HT1080 (cell line): ENCODE measurements at places on chromosomes 13 and 19. TPM values are rescaled to one million over a fixed set of nuclear protein-coding genes. Genes with fewer than 3 reads are reported as not detected.
A peak's percentile ranks its signal among the peaks of the same experiment; 100 is the strongest.

- DNase-seq: no peak
Observed at GRCh38 chr19:7482584-7483439, 6.0 kb downstream of the PEX11G start.

The SLC7A10 gene
- not detected in 2 replicates for total RNA-seq

The SBK2 gene
- not detected in 2 replicates for total RNA-seq

The OR10H1 gene
- not detected in 2 replicates for total RNA-seq

- peak; percentile 74 for DNase-seq
Observed at GRCh38 chr19:6639439-6639838, 30.5 kb downstream of the TNFSF14 start.

- no peak for DNase-seq
Observed at GRCh38 chr19:8001651-8001994, 3.8 kb downstream of the ELAVL1 start.

DNA sequence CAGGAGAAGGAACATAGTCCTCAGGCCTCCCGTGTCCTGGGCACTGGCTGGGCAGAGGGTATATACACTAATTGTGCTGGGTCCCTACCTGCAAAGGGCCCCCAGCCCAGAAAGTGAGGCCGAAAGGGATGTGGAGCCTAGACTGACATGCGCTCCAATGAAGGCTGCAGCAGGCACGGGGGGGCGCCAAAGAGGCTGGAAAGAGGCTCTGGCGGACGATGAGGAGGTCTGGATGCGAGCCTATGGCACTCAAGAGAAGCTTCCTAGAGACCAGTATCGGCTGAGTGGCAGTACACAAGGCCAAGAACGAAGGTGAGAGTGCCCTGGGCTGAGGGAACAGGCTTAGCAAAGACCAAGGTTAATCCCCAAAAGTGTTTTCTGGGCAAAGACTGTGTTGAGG, 16.6 kb downstream of the VRK3 start:
- DNase-seq: no peak

The MYO16 gene
- total RNA-seq: not detected in 2 replicates
